ENCODE measurements at places on chromosomes 5 and 9.

- no peak for DNase-seq
Measured at GRCh38 chr5:181142054-181142453, 5.3 kb upstream of the OR2V2 start.

- DNase-seq = no peak
Measured at GRCh38 chr9:69376651-69377050, 51.6 kb downstream of the ENTREP1 start.

DNA sequence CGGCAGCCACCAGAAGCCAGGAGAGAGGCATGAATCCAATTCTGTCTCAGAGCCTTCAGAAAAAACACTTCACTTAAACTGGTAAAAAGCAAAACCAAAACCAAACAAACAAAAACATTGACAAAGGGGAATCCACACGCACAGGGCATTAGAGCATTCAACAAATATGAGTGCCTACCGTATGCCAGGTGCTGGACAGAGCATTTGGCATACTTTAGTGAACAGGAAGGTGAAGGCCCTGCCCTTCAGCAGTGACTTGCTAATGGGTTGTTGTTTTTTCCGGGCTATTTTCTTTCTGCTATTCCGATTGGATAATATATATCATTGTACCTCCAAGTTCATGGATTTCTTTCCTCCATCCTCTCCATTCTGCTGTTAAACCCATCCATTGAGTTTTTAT, 71.7 kb upstream of the RUFY1 start:
- no peak for DNase-seq

GRCh38 chr5:164002628-164003027, 497.2 kb downstream of the MAT2B start:
- DNase-seq = no peak

DNA sequence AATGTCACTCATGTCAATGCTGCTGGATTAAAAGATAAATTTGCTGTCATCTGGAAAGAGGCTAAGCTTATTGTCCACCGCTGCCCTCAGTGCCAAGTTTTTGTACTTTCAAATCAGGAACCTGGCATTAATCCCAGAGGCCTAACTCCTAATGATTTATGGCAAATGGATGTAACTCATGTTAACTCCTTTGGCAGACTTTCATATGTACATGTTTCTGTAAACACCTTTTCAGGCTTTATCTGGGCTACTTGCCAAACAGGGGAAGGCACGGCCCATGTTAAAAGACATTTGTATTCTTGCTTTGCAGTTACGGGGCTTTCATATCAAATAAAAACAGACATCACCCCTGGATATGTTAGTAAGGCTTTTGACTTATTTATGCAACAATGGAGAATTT, 608.0 kb upstream of the ACO1 start:
- no peak for DNase-seq

DNA sequence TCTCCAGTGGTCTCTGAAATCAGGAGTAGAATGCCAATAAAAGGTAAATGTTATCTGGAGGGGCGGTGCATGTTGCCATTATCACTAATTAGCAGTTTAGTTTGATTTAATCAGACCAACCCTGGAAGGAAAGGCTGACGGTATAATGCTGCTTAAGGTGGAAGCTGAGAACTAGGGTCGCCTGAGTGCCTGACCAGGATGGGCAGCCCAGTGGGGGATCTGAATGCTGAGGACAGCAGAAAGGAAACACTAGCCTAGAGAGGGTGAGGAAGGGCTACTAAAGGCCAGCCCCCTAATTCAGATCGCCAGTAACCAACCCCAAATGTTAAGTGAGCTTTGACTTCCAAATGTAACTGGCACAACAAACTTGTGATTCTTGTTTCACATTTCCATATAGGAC, 172.2 kb downstream of the APBA1 start:
- DNase-seq = no peak

- DNase-seq = peak; percentile 84
Measured at GRCh38 chr5:68303754-68304420, 88.3 kb downstream of the PIK3R1 start.

DNA sequence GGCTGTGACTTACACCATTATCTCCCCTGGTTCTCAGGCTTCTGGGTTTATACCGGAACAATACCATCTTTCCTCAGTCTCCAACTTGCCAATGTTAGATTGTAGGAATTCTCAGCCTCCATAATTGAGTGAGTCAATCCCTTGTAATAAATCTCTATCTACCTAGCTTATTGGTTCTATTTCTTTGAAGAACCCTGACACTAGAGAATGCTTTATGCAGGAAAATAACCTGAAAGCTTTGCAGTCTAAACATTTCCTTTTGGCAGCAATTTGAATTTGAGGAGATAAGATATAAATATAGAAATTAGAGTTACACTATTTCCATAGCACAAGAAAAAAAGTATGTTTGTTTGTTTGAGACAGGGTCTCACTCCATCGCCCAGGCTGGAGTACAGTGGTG, 278.1 kb upstream of the CDH18 start:
- DNase-seq = no peak

DNA sequence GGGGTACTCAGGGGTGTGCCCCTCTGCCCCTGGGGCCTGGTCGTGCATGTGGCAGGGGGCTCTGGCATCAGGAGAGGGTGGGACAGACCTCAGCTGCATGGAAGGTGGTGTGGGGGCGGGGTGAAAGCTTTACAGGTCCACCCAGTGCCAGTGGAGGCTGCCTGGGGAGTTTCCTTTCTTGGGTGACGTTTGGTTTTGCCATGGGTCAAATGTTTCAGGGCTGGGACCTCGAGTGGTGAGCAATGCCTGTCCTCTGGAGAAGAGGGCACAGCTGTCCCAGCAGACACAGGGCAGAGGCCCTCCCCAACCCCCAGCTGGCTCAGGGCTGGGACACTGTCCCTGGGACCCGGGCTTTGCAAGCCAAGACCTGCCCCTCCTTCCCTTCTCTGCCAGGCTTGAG, 3.6 kb downstream of the RXRA start:
- DNase-seq = no peak

DNA sequence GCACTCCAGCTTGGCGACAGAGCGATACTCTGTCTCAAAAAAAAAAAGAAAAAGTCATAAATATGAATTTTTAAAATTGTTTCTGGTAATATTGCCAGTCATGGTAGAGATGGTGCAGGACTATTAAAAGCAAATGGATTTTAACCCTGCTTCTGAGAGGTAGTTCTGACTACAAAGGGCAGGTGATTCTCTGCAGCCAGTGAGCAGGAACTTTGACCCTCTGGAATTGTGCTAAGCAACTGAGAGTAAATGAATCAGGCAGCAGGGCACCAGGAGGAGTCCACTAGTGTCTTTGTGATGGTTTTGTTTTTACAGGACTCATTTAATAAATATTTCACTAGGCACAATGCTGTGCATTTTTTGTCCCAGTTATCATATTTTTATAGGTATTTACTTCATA, 781.2 kb downstream of the TLE4 start:
- DNase-seq = no peak

DNA sequence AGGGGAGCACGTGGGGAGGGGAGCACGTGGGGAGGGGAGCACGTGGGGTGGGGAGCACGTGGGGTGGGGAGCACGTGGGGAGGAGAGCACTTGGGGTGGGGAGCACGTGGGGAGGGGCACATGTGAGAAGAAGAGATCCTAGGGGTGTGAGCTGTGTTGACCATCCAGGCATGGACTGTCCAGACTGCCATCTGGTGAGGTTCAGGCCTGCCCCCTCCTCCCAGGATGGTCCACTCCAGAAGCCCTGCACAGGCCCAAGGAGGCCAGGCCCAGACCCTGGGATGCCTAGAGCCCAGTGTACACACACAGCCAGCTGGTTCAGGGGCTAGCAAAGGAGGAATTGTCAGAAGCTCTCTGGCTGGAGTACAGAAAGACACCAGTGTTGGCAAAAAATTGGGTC, 2.3 kb downstream of the SNAPC4 start:
- no peak for DNase-seq

DNA sequence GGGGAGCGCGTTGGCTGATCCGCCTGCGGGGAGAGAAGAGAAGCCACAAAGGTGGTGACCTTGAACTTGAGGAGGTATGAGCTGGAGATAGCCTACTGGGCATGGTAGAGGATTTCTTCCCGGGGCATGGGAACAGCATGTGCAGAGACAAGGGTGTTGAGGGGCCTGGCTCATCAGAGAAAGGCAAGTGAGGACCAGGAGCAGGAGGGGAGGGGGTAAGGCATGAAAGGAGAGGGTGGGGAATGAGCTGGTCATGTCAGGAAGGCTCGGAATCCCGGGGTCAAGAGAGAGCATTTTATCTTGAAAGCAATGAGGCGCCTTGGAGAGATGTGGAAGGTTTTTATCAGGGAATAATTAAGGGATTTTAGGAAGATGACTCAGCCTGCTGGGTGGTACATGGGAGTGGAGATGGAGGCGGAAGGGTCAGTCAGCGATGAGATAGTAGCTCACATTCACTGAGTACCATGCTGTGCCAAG, 121.1 kb downstream of the LHX2 start:
- DNase-seq = no peak
